Esophagus muscularis mucosa (tissue), 4 donors: ENCODE measurements at places on chromosomes 5 and 9.

- no peak for DNase-seq
Observed at GRCh38 chr5:93150311-93151012, 430.6 kb downstream of the NR2F1-AS1 start.

DNA sequence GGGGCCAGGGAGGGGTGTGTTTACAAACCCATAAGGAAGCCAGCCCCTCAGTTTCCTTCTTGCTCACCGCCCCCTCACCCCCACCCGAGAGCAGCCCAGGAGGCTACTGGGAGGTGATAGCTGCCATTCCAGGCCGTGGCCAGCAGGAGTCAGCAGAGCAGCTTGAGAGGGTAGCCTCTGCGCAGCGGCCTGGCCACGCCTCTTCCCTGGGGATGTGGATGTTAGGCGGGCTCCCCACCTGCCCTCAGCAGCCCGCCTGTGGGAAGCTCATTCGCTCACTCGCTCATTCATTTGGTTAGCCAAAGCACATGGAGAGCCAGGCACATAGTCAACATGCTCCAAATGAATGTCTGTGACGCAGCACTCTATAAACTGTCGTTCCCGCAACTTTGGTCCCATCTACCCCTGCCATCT lies 6.1 kb upstream of the DPM2 start:
- peak; percentile 94 for DNase-seq

DNA sequence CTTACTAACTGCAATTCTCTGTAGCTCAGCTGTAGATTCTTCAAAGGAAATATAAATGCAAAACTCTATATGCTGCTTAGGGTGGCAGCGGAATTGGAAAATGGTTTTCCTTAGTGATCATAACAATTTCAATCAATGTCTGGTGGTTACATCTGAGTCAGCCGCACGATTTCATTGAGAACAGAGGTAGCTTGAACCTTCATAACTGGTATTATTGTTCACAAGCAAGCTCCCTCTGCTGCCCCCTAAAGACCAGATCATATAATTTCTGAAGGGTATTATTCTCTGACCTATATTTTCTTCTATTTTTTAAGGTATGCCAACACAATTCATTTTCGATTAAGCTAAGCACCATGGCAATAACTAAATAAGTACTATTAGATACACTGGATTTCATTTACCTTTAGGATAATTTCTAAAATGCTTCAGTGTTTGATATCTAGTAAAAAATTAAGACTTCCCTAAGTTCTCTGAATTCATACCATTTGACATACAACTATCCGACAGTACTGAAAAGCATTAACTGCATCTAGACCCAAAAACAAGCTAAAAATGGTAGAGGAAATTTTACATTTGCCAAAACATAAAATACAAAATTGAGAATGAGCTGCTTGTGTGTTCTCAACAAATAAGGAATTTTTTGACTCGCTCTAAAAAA lies 181.1 kb upstream of the SPEF2 start:
- no peak for DNase-seq

DNA sequence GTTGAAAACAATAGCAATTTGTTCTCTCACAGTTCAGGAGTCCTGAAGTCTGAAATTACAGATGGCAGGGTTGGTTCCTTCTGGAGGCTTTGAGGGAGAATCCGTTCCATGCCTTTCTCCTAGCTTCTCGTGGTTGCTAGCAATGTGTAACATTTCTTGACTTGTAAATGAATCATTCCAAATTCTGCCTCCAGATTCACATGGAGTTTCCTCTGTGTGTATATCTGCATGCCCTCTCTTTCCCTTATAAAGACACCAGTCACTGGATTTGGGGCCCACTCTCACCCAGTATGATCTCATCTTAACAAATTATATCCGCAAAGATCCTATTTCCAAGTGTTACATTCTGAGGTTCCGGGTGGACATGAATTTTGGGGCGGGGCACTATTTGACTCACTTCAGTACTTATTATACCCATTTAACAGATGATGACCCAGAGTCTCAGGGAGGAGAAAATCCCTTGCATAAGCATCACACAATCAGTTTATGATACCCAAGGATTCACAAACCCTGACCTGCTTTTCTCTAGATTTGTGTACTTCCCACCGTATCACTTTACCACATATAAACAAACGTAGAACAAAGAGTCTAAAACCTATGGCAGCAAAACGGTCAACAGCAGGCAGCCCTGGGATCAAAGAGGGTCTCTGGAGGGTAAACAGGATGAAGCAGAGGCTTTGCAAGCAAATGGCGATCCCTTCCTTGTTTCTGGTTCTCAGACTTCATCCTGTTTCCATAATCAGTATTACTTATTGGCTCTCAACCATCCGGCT lies 93.7 kb downstream of the C9orf152 start:
- DNase-seq, result no peak

DNA sequence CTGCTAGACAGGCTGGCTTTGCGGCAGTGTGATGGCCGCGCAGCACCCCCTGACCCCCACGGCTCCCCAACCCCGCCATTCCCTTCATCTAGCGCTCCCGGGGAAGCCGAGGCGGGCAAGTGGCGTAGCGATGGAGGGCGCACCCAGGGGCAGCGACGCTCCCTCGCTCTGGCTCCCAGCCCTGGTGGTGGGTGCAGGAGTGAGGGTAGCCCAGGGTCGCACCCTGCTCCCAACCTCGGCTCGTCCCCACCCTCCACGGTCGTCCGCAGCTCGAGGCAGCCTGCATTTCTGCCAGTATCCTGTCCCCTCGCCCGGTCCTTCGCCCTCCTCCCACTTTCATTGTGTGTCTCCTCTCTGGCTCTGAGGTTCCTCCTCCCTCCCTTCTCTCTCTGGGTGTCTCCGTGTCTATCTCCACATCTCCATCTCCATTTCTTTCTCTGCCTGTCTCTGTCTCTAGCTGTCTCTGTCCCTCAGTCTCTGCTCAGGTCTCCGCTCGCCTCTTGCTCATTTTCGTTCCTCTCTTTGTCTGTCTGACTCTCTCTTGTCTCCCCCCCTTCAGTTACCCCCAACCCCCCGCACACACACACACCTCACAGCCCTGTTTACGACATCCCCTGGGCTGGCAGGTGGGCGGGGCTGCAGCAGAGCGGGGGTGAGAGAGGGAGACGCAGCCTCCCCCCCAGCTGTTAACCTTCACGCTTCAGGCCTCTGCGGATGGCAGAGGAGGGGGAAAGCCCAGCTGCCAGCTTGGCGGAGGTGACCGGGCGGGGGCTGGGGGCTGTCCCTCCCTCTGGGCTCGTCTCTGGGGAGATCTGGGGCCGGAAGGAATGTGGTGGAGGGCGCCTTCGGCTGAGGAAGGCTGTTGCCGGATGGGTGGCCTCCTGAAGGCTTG lies 48.7 kb upstream of the PSD2 start:
- no peak for DNase-seq
